ENCODE measurements at places on chromosomes 2 and 18. TPM values are rescaled to one million over a fixed set of nuclear protein-coding genes. Genes with fewer than 3 reads are reported as not detected.

DNA sequence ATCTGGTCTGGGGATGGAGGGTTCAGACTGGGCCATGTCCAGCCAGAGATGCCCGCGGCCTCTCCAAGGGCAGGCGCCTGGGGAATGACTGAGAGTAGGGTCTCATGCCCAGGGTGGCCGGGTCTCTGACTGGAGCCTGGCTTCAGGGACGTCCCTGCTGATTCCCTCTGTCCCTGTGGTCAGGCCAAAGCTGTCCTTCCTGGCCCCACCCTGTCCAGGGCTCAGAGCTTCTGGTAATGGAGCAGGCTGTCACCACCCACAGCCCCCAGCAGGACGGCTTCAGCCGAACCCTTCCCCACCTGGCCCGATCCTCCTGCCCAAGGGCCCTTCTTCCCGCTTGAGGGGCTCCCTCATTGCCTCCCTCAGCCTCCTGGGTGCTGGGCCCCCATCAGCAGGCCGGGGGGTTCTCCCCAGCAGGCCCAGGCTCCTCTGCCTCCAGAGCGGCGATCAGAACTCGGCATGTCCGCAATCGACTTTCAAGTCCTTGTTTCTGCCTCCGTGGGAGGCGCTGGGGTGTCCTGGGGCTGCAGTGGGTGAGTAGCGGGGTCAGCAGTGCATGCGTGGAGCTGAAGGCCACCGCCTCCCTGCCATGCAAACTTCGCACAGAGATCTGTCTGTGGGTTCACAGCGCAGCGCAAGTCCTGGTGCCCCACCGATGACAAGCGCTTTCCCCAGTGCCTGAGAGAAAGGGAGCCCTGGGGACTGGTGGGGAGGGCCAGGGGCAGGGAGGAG lies 18.3 kb downstream of the RAMP1 start:
- DNase-seq: no peak

- DNase-seq: no peak
Measured at GRCh38 chr2:149152469-149152953, 114.0 kb downstream of the LYPD6B start.

Gene ALLC
- total RNA-seq: not detected

DNA sequence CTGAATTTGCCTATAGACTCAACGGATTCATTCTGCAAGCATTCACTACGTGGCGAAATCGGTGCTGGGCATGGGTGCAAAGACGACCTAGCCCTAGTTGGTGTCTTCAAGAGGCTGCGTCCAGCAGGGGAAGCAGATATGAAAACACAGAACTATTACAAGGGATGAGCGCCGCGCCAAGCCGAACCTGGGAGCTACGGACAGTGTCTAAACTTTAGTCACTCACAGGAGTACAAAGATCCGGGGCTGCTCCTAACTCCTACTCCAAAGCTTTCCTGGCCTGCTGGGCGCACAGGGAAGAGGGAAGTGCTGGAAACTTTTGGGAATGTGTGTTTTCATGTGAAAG lies 732 bp upstream of the ANXA4 start:
- DNase-seq: peak; percentile 74

GRCh38 chr2:112293636-112294401 lies 18.4 kb downstream of the ZC3H6 start:
- no peak for DNase-seq

DNA sequence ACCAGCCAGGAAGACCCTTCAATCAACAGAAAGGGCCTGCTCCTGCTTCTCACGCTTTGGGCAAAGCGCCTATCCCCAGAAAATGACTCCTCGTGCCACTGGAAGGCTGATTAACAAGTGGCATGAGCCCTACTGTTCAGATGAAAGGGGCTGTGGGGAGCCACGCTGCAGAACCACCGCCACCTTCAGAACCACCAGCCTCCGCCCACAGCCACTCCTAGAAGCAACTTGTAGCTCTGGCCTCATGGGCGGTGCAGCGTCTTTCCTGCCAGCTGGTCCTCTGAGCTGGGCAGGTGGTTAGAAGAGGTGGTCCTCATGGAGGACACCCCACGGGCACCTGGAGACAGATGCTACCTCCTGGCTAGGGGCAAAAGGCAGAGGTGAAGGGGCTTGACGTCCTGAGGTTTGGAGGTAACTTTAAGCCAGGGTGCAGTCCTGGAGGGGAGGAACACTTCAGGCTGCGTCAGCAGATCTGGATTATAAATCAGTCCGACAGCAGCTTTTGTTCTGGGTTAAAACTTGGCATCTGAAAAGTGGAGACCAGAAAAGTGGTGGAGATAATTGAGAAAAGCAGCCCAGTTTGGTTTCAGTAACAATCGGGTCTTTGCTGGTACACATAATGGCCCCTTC lies 861 bp upstream of the SEMA4C start:
- DNase-seq: no peak

Gene AFF3
- 13.9 TPM for total RNA-seq

DNA sequence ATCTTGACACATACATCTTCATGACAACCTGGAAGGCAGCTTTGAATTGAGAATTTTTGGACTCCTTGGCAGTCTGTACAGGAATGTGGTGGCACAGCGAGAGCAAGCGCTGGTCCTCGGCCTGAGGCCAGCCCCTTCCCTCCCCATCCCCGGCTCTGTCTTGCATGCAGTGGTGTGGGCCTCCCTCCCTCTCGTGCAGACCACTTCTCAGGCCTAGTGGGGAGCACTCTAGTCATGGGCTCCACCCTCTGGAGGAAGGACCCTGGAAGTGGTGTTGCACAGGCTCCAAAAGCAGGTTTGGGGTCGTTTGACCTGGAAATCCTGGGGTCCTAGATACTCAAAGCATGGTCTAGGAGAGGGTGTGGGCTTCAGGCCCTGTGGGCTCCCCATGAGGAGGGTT lies 32.3 kb downstream of the ADCYAP1 start:
- no peak for DNase-seq

Gene MATN3
- 1.1 TPM for total RNA-seq

Gene GREB1
- total RNA-seq: not detected

- no peak for DNase-seq
Measured at GRCh38 chr2:17573804-17574175, 33.3 kb downstream of the VSNL1 start.

- DNase-seq: peak; percentile 12
Measured at GRCh38 chr2:222610746-222611145, 45.1 kb downstream of the FARSB start.

GRCh38 chr18:7775128-7775527 lies 208.0 kb downstream of the PTPRM start:
- no peak for DNase-seq

- DNase-seq: no peak
Measured at GRCh38 chr2:95052307-95052706, 26.8 kb downstream of the MAL start.

GRCh38 chr2:1721706-1722646 lies 22.3 kb downstream of the PXDN start:
- peak; percentile 91 for DNase-seq

- no peak for DNase-seq
Measured at GRCh38 chr2:10983711-10984110, 72.0 kb downstream of the KCNF1 start.

GRCh38 chr2:71609441-71609840 lies 156.1 kb downstream of the DYSF start:
- no peak for DNase-seq

Gene DNPEP
- 74.7 TPM for total RNA-seq

GRCh38 chr2:25483607-25484266 lies 142.0 kb upstream of the DNMT3A start:
- no peak for DNase-seq

DNA sequence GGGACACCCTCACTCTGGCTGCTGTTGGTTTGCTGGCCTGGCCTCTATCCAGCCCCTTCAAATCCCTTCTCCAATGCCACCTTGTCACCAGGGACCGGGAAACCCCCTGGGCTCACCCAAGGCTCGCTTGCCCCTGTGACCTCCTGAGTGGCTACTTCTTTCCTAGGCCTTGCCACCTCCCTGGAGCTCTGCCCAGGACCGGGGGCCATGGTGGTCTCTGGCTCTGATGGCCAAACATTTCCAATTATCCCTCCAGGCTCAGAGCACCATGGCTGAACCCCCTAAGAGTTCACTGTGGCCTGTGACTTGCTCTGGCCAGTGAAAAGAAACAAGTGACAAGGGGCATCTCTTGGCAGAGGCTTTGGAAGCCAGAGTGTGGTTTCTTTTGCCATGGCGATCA lies 237.6 kb downstream of the TFCP2L1 start:
- DNase-seq: no peak

DNA sequence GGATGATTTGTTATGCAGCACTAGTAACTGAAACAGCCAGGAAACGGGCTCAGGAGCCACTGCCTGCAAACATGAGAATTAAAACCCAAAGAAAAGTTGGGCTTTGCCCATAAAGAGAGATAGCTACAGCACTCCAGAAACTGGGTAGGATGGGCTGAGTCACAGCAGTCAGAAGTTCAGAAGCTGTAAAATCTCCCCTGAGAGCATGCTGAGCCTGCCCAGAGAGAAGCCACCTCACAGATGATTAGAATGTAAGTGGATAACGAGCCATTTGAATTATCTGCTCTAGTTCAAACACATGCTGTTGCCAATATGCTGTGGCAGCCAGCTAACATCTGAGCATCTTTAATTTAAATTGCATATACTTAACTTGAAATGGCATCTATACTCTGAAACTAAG lies 388.1 kb upstream of the ACVR2A start:
- no peak for DNase-seq

Gene TCF4
- total RNA-seq: 83.9 TPM

All from IMR-90 (cell line).